ENCODE measurements at places on chromosomes 13 and 19. TPM values are rescaled to one million over a fixed set of nuclear protein-coding genes. Genes with fewer than 3 reads are reported as not detected.

The ZNF235 gene
- 1.4 TPM for total RNA-seq

The PROZ gene
- not detected for total RNA-seq

The HIF3A gene
- total RNA-seq, result 0.49 TPM

The ZNF709 gene
- total RNA-seq, result 1.4 TPM

The CLEC17A gene
- total RNA-seq, result 0.09 TPM

The FCGBP gene
- 0.33 TPM for total RNA-seq

The DNAAF3 gene
- total RNA-seq, result 0.33 TPM

The GPC6 gene
- total RNA-seq, result 92.6 TPM
